H7 (cell line): ENCODE measurements at places on chromosomes 12 and 14.

DNA sequence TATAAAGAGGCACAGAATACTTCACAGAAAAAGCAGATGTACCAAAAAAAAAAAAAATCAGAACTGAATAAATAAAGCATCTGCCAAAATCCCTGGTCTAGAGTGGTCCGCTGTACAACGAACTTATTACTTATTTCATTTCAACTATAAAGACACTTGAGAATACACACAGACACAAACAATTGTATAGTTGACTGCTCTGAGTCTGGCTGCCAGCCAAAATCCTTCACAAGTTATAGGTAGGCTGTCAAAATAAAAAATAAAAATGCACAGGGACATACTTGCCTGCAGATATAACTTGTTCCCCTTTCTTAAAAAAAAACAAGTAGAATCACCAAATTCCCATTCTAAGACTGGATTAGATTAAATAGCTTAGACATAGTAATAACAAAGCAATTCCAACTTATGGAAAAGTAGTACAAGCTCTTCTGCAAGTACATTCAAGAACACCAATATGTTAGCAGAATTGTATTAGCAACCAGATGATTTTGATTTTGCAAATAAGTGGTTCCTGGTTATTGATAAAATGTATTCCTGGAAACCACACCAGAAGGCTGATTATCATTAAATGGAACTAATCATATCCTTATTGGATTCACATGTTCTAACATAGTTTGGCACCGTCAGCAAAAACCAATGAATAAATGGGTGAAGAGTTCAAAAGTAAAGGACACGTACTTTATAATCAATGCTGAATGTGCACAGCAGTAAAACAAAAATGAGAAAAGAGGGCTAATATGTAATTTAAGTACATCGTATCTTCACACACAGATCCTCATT lies 248.5 kb downstream of the NELL2 start:
- DNase-seq: no peak

DNA sequence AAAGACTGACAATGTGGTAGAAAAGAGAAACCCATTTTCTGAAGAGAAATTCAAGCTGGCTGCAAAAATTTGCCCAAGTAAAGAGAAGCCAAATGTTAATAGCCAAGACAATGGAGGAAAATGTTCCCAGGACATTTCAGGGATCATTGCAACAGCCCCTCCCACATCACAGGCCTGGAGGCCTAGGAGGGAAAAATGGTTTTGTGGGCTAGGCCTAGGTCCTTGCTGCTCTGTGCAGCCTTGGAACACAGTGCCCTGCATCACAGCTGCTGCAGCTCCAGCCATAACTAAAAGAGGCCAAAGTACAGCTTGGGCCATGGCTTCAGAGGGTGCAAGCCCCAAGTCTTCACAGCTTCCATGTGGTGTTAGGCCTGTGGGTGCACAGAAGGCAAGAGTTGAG lies 332.4 kb upstream of the LRIG3 start:
- DNase-seq: no peak

DNA sequence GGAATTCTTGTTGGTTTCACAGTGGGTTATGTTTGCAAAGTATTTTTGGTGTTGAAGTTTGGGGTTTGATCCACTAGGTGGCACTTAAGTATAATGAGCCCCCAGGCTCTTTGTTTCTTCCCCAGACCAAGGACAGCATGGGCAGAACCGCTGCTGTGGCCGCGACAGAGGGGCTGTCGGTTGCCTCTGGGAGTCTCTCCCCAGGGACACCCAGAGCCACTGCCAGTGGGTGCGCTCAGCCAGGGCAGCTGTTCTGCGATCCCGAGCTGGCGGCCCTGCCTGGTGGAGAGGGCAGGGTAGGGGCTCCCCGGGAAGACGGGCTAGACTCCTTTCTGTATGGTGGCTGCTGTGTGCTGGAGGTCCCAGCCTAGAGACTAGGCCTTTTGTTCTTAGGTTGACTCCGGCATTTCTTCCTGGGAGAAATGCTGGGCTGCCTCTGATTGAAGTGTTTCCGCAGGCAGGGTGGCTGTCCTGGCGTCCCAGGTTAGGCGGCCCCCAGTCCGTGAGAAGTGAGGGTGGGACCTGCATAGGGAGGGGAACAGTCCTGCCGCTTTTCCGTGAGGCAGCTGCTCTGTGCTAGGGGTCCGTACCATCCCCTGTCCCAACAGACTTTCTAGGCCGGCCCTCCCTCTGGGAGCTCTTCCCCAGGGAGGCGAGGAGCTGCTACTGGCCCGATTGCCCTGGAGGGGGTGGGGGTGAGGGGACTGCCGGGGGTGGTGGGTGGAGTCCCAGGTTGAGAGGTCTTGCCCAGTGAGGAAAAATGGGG lies 253.1 kb upstream of the PELI2 start:
- DNase-seq: peak; percentile 76

GRCh38 chr12:5177731-5178130 lies 134.1 kb downstream of the KCNA5 start:
- DNase-seq: no peak

DNA sequence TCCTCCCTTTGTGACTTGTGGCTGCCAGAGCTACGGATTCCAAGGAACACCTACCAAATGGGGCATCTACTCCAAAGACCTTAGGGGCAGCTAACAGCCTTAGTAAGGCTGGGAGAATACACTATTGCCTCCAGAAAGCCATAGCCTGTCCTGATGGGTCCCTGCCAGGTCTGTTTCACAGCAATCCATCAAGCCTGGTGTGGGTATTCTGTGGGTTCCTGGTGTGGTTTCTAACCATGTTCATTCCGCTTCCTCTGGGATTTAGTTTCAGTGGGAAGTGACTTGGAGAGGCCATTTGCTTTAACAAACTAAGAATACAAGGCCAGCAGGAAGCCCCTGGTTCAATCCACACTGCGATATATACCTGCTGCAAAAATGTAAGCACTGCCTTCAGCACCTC lies 220.5 kb downstream of the FOXN3 start:
- DNase-seq: no peak

DNA sequence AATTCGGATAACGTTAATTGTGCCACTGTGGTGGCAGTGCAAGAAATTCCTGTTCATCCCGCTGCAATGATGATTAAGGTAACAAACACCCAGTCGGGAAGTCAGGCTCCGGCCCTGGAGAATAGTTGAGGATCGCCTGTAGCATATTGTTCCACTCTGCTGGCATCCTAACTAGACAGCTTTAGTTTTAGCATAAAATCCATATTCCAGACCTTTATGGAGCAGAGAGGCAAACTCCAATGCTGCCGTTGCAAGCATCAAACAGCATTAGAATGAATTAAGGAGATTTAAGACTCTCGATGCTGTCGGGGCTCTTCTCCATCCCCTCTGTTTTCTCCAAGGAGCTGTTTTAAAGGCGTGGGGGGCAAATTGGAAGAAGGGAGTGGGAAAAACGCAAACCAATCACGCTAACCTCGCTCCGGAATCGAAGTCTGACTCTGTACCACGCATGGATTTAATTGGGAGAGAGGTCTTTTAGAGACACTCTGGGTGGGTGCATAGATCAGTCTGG lies 660.4 kb downstream of the VRK1 start:
- DNase-seq: no peak

- no peak for DNase-seq
Observed at GRCh38 chr12:109726511-109727038, 12.9 kb downstream of the FAM222A start.
